ENCODE measurements at places on chromosomes 4 and X.

DNA sequence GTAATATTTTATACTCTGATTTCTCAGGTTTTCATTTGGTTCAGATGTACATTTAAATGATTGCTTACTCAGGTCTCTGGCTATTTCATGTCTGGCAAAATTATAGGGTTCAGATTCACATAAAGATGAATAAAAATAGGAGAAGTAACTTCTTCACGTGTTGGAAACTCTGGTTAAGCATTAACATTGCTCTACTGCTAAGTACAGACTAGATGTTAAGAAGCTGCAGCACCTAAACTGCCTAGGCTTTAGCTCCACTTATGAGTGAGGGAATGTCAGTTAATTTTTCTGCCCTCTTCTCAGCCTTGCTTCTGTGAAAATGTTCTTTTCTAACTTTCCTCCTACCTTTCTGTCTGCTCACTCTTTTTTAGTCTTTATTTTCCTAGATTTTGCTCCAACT lies 361.2 kb downstream of the ARAP2 start:
- no peak for DNase-seq

DNA sequence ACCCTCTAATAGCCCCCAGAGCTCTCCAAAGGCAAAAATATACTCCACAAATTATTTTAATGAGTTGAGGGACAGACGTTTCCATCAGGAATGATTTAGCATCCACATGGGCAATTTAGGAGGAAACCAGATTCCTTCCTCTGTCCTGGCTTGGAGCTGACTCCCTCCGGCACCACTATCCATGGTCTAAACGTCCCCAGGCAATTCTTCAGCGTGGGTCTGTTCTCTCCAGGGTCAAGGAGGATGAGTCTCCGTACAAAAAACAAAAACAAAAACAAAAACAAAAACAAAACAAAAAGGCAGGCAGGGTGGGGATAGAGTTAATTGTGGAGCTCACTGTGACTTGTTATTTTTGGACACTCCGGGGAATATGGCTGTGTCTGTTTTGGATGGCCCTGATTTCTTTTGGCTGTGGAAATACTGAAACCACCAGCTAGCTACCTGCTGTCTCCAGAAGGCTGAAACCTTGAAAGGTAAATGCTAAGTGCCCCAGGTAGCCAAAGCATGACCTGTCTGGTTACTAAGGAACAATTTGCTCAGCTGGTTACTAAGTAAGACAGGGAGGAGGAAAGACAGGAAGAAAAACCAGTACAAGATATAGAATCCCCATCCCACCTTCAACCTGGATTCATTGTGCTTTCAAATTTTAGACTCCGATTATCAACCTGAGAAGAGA lies 419.1 kb upstream of the LCORL start:
- DNase-seq: no peak

- DNase-seq: no peak
Measured at GRCh38 chr4:138097912-138098600, 144.1 kb downstream of the SLC7A11 start.

- DNase-seq: peak; percentile 22
Measured at GRCh38 chr4:10054571-10055041, 33.3 kb upstream of the SLC2A9 start.

- no peak for DNase-seq
Measured at GRCh38 chr4:183337833-183338232, 15.6 kb upstream of the CLDN24 start.

DNA sequence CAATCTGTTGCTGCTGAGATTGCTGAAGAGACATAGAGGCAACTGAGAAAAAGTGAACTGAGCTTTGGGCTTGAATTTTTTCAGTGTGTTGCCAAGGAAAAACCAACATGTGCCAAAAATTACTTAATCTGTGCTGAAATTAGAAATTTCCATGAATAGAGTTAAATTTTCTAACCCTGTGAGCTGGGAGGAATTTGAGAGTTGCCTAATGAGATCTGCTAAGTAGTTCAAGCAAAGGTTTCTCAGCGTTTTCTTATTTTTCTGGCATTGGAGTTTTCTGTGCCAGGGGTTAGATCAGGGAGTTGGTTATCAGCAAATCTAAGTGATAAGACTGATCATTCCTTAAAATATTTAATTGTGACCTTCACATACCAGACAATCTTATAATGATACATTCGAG lies 457.5 kb upstream of the GNPDA2 start:
- no peak for DNase-seq

- no peak for DNase-seq
Measured at GRCh38 chr4:41751449-41752061, 3.0 kb upstream of the PHOX2B start.

DNA sequence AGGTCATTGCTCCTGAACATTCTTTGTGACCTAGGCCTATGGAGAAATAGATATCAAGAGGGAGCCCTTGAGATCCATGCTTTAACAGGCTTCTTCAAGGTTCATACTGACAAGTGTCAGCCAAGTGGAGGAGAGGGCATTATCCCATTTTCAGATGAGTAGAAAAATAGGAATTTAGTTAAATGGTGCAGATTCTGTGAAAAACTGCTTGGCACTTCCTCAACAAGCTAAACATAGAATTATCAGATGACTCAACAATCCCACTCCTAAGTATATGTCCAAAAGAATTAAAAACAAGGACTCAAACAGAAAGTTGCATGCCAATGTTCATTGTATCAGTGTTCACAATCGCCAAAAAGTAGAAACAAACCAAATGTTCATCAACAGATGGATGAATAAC lies 43.8 kb upstream of the KCNIP4 start:
- DNase-seq: no peak

DNA sequence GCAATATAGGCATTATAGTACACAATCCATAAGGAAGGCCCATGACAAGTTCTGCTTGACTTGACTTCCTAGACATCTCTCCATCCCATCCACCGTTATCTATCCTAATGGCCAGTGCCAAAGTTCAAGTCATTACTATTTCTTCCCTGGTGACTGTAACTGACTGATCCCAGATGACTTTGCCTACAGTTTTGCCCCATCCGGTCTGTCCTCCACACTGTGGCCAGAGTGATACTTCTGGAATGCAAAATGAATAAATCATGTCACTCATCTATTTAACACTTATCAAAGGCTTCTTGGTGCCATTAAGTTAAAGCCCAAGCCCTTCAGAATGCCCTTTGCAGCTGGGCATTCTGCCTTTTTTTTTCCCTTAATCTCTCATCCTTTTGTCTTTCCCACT lies 130.8 kb downstream of the PPARGC1A start:
- DNase-seq: no peak

DNA sequence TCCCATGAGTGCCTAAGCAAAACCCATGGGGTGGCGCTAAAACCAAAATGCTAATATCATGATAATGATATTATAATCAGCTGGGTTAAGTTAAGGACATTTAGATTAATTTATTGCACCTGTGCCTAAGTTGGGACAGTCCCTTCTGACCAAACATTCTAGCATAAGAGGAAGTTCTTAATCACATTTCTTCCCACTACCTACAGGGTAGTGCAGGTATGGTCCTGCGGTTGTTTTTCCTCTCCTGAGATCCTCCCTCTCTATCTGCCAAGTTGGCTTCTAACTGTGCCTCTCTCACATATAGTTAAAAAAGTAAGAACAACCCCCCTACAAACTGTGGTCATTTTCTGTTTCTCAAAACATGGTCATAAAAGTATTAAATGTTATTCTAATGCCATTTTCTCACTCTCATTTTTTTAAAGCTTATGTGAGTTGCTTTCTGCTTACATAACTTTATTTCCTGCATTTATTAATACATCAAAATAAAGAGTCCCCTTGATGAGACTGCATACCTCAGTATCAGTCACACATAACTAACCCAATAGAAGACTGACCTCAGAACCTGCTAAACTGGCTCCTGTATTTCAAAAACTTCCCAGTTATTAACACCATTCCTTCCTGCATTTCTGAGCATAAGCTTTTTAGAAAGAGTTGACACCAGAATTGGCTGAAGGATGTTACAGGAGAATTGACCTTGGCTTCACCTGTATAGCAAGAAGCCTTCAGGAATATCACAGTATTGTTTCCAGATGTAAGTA lies 1332.5 kb downstream of the FSTL5 start:
- peak; percentile 47 for DNase-seq

GRCh38 chr4:37673538-37674192 lies 12.5 kb downstream of the RELL1 start:
- no peak for DNase-seq

DNA sequence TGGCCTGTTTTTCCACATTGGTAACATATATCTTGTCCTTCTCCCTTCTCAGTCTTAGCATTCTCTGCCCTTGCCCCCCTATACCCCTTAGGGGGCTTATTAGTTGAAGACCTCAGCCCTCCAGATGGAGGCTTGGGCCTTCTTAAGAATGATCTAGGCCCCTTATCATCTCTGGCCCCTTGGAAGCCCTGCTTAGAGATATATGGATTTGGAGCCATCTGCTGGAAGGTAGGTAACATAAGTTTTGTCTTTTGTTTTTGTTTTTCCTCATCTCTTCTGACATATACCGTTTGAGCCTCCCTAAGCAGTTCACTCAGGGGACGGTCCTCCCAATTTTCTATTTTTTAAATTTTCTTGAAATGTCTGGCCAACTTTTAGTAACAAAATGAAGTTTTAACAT lies 48.3 kb upstream of the NAP1L2 start:
- peak; percentile 9 for DNase-seq

DNA sequence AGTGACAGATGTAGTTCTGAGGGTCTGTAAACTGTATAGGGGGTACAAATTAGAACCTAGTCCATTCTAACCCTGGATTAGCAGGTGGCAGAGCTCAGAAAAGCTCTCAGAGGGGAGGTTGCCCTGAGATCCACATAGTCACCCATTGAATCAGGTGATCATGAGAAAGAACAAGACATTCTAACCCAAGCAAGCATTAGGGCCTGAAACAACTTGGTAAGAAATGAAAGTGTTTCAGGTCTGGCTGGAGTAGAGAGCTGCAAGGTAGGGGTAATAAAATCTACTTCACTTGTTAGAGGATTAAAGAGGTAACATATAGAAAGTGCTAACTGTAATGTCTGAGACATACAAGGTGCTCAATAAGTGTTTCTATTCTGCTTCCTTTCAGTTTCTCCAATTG lies 8.8 kb upstream of the BMP2K start:
- no peak for DNase-seq

Data from trophoblast cell (in vitro differentiated cells and primary cell).